ENCODE measurements at places on chromosomes 16 and 17.
A peak's percentile ranks its signal among the peaks of the same experiment; 100 is the strongest.

- DNase-seq, result no peak
Measured at GRCh38 chr17:75869282-75870141, 8.9 kb downstream of the TRIM47 start.

DNA sequence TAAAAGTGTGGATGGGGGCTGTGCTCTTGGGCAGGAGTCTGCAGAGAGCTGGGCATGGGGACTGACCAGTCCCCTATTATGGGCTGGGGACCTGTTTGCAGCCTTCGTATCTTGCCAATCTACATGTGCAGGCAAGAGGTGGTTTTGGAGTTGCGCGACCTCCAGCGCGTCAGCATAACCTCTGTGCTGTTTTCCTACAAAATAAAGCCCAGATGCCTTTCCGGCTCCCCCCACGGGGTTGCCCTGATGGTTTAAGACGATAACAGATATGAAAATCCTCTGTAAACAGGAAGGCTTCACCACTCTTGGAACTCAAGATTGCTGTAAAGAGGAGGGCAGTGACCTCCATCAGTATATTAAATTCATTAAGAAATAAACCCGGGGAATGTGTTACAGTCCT is 16.5 kb upstream of the SPPL2C start:
- no peak for DNase-seq

- DNase-seq, result no peak
Measured at GRCh38 chr17:79988185-79988971, 47.3 kb downstream of the TBC1D16 start.

- no peak for DNase-seq
Measured at GRCh38 chr16:83145297-83145696, 518.5 kb downstream of the CDH13 start.

- no peak for DNase-seq
Measured at GRCh38 chr16:85846461-85846860, 47.0 kb downstream of the COX4I1 start.

DNA sequence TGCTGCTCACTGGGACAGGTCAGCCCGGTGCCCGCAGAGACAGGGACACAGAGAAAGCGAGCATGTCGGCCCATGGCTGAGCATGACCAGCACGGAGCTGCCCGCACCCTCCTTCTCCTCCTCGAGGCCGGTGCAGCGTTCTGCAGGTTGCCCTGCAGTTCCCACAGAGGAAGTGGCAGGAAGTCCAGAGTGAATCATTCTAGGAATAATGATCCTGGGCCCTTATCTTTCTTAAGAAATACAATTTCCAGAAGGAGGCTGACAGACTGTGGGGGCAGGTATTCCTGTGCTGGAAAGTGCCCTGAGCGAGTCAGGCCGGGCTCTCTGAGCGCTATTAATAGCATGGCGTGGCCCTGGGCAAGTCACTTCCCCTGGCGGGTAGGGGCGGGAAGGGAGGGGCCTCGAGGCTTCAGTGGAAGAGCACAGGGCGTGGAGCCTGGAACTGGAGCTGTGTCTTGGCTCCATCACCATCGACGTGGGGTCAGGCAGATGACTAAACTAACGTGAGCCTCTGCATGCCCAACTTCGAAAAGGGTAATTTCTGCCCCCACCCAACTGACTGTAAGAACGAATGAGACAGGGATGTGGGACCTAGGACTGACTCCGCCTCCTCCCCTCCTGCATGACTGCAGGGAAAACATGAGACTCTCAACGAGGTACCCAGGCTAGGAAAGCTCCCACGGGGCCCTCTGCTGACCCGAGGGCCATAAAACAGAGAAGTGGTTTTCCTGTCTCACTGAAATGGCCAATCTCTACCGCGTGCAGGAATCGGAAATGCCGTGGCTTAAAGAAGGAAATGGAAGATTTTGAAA is 9.8 kb downstream of the TMEM204 start:
- DNase-seq, result peak; percentile 92

DNA sequence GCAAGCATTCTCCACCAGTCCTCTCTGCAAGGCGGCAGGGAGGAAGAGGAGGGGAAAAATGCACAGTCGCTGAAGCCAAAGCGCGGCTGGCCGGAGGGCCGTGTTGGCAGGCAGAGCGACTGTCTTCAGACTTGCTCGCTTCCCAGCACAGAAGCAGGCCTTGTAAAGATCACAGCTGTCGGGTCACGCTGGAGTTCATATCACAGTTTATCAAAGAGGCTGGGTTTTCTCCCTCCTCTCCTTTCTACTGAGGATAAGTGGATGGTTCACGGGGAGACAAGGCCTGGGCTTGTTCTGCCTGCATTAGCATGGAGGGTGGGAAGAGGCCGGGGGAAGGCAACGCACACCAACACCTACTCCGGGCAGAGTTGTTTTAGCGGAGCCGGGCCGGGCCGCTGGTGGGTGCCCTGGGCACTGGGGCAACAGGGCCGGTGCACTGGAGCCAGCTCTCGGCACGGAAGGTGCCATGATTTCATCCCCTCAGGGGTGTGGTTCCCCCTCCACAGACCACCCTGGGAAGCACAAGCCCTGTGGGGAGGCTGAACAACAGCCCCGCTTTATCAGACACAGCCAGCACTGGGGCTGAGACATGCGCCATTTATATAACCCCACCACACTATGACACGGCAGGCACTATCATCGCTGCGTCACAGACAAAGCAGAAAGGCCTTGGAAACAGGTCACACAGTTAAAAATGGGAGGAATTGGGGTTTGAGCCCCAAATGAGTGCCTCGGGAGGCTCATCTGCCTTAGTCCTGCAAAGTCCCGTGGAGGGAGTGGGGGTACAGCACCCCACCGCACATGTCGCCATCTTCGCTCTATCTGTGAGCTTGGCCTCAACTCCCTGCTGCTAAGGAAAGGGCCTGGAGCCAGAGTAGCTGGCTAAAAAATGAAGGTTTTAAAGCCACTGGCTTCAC is 40.3 kb upstream of the MTSS2 start:
- DNase-seq, result no peak

DNA sequence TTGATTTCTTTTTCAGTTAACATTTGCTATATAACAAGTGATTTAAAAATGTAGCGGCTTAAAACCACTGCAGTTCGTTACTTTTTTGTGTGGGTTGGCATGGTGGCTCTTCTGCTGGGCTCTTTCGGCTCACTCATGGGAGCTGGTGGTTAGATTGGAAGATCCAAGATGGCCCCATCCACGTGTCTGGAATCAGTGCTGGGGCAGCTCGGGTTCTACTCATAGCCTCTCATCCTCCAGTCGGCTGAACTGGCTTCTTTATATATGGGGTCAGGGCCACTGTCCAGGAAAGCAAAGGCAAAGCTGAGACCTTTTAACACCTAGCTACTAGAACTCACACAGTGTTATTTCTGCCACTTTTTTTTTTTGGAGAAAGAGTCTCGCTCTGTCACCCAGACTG is 73.8 kb downstream of the SNX29 start:
- DNase-seq, result no peak

DNA sequence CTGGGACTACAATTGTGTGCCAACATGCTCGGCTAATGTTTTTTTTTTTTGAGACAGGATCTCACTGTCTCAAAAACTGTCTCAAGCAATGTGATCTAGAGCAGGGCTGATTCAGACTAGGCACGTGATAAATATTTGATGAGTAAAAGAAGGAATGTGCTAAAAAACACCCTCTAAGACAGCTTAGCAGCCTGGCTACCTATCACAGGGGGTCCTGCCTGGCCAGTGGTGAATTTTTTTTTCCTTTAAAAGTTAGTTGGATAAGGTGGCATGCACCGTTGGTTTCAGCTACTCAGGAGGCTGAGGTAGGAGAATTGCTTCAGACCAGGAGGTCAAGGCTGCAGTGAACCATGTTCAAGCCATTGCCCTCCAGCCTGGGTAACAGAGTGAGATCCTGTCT is 14.8 kb upstream of the GPATCH8 start:
- no peak for DNase-seq

- DNase-seq, result peak; percentile 45
Measured at GRCh38 chr17:21239680-21240368, 13.4 kb downstream of the NATD1 start.

- DNase-seq, result no peak
Measured at GRCh38 chr17:57406981-57407286, 150.6 kb downstream of the MSI2 start.

GRCh38 chr17:58932956-58933355 is 173.7 kb downstream of the TRIM37 start:
- DNase-seq, result peak; percentile 25

DNA sequence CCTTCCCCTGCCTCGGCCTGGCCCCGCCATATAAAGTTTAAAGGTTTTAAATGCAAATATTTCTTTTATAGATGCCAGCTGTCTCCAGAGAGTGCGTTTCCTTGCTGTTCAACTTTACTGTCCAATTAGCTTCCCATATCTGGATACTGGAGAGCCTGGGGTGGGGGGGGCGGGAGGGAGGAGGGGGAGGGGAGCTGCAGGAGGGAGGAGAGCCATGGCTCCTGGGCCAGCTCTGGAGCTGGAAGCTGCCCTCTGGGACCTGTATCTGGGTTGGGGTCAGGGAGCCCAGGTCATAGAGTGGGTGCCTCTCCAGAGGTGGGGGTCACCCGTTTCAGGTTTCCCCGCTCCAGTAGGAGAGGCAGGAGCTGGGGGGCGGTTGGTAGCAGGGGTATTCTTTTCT is 6.2 kb upstream of the GSE1 start:
- DNase-seq, result no peak

DNA sequence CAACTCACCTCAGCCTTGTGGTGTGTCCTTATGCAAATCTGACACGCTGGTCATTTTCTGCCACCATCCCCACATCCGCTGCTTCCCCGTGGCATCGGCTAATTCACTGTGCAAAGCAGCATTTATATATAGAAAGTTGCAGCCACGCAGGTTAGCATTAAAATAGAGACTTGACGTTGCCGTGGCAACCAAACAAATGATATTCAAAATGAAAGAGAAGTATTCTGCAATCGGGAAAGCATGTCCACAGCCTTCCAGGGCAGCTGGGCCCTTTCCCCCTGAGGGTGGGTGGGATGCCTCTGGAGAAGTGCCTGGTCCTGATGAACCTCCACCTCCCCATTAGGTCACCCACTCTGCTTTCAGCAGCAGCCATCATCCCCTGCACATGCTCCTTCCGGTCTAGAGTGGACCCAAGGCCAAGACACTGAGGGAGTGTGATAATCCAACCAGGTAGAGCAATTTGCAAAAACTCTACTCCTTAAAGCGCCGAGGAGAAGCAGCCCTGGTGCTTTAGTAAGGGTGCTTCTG is 138.7 kb downstream of the GAS7 start:
- DNase-seq, result peak; percentile 35

- DNase-seq, result peak; percentile 86
Measured at GRCh38 chr16:30949650-30950515, 1.0 kb downstream of the ORAI3 start.

GRCh38 chr17:73323409-73324159 is 11.8 kb upstream of the CDC42EP4 start:
- DNase-seq, result peak; percentile 3

DNA sequence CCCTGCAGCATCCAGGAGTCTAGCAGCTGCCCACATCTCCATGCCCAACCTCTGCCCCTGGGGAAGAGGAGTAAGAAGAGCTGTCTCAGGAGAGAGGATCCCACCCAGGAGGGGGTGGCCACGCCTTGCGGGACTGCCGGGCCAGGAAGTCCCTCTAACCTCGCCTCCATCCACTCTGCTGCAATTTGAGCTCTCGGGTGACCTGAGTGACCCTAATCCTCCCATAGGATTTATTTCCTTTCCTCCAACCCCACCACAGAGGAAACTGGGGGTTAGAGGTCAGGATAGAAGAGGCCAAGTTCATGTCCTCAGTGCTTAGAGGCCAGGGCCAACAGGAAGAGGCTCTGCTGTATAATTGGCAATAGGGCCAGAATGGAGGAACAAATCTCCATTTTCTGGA is 22.6 kb upstream of the NGFR start:
- no peak for DNase-seq

DNA sequence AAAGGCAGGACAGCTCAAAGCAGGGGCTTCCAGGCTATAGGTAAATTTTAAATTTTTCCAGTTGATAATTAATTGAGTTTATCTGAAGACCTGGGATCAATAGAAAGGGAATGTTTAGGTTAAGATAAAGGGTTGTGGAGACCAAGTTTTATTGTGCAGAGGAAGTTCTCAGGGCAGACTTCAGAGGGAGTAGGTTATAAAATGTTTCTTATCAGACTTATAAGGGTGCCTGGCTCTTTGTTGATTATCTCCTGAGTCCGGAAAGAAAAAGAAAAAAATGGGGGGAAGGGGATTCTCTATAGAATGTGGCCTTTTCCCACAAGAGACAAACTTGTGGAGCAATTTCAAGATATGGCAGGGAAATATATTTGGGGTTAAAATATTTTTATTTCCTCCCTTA is 15.9 kb downstream of the SLC46A1 start:
- DNase-seq, result no peak

GRCh38 chr16:46830417-46830901 is 521 bp downstream of the C16orf87 start:
- peak; percentile 14 for DNase-seq

DNA sequence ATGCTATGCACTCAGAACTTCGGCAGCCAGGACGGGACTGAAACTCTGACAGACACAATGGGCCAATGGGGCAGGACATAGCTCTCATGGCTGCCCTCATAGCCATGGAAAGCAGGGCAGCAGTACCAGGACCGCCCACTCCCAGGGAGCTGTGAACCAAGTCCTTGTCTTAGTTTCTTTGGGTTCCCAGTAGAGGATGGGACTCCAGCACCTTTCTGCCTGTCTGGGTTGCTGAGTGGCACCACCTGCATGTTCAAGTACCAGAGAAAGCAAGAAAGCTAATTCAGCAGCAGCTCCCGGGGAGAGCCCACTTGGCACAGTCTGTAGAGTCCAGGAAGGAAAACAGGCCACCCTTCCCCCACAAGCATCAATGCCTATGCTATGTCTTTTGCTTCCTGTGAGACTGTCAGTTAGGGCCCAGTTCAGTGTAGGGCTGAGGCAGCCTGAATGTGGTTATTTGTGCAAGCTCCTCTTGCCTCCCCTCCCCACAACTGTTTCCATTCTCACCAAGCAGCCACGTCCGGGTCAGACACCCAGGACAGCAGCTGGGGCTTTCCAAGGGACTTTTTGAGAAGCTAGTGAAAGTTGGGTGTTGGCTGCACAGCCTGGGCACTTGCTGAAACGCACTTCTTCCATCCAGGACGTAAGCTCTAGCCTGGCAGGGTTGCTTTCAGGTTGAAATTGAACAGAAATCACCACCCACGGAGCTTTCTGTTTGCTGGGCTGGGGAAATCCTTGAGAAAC is 7.8 kb downstream of the SUPT4H1 start:
- DNase-seq, result peak; percentile 80

- no peak for DNase-seq
Measured at GRCh38 chr16:31330553-31330890, 24.5 kb upstream of the ITGAX start.

GRCh38 chr17:27384726-27385125 is 71.5 kb upstream of the KSR1 start:
- DNase-seq, result no peak

DNA sequence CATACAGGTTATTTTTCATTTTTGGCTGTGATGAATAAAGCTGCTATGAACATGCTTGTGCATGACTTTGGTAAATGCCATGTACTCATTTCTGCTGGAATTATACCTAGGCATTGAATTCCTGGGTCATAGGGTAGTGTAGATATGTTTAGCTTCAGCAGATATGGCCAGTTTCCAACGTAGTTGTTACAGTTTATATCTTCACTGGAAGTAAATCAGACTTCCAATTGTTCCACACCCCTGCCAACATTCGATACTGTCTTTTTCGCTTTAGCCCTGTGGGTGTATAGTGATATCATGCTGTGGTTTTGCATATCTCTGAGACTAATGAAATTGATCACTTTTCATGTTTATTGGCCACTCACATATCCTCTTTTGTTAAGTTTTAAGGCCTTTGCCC is 50.4 kb downstream of the ARHGAP27 start:
- DNase-seq, result no peak
